ENCODE measurements at places on chromosomes 1 and 21. TPM values are rescaled to one million over a fixed set of nuclear protein-coding genes. Genes with fewer than 3 reads are reported as not detected.

KCNJ15 gene
- not detected for total RNA-seq

LCE2A gene
- not detected for total RNA-seq

KRTAP12-3 gene
- total RNA-seq: not detected

F3 gene
- 53.7 TPM for total RNA-seq

NOTCH2 gene
- total RNA-seq: 56.7 TPM

LCE1C gene
- total RNA-seq: not detected

ZYG11A gene
- not detected for total RNA-seq

BARHL2 gene
- total RNA-seq: not detected

C1QB gene
- total RNA-seq: 476 TPM

PTPN7 gene
- total RNA-seq: 0.71 TPM

PGBD5 gene
- 1.1 TPM for total RNA-seq

IFI44L gene
- total RNA-seq: 18.2 TPM

OPRD1 gene
- total RNA-seq: 0.54 TPM

S100A9 gene
- total RNA-seq: 308 TPM

MROH9 gene
- not detected for total RNA-seq

SEC16B gene
- 5.8 TPM for total RNA-seq

HRNR gene
- not detected for total RNA-seq

DPH2 gene
- 10.7 TPM for total RNA-seq

UBE2U gene
- total RNA-seq: not detected

HMGCS2 gene
- 2.8 TPM for total RNA-seq

TSSK3 gene
- total RNA-seq: not detected

EVA1C gene
- 32.1 TPM for total RNA-seq

COL9A2 gene
- 1.6 TPM for total RNA-seq

GSTM1 gene
- total RNA-seq: not detected

UQCRHL gene
- total RNA-seq: 0.54 TPM

CRYBG2 gene
- total RNA-seq: 1.8 TPM

PLA2G4A gene
- total RNA-seq: 29.9 TPM

UTP25 gene
- total RNA-seq: 7.6 TPM

TMCC2 gene
- 4.3 TPM for total RNA-seq

ILDR2 gene
- 15.8 TPM for total RNA-seq

ANKRD35 gene
- 8.4 TPM for total RNA-seq

UBL4B gene
- not detected for total RNA-seq

CLDN17 gene
- total RNA-seq: not detected

GNG12 gene
- total RNA-seq: 45.6 TPM

PTPRC gene
- total RNA-seq: 11.6 TPM

S100A8 gene
- 32.1 TPM for total RNA-seq

PTPN14 gene
- total RNA-seq: 35.5 TPM

MATN1 gene
- not detected for total RNA-seq

AIRE gene
- total RNA-seq: not detected

CD58 gene
- 17.5 TPM for total RNA-seq

MPL gene
- total RNA-seq: not detected

SLC66A1 gene
- total RNA-seq: 15.2 TPM

CCDC30 gene
- total RNA-seq: 3.9 TPM

MRPL24 gene
- total RNA-seq: 62.0 TPM

VASH2 gene
- total RNA-seq: 0.16 TPM

NR0B2 gene
- total RNA-seq: not detected

CDKN2C gene
- total RNA-seq: 31.7 TPM

TNFRSF18 gene
- total RNA-seq: not detected

ERVH48-1 gene
- not detected for total RNA-seq

ACOT11 gene
- total RNA-seq: 22.1 TPM

GBP2 gene
- 152 TPM for total RNA-seq

OR2L2 gene
- under 0.01 TPM for total RNA-seq

OR10R2 gene
- total RNA-seq: not detected

MCOLN2 gene
- total RNA-seq: 0.54 TPM

LCE1D gene
- not detected for total RNA-seq
